ENCODE measurements at places on chromosomes 7 and 10.

DNA sequence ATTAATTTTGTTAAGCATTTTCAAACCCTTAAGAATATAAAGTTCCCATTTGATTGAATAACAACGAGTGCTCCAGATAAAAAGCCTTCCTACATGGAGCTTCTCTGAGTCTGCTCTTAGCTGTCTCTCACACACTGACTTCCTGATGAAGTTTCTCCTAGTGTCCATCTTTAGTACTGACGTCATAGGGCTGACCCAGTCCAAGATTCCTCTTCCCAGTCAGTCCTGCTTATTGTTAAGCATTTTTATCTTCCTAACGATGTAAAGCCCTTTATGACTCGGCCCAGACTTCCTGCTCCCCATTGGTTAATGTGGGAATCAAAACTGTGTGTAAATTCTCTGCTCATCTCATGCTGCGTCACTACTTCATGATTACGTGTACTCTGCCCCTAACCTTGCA, 398.8 kb downstream of the TFEC start:
- DNase-seq = no peak

- no peak for DNase-seq
These were observed 153.6 kb downstream of the ARHGAP21 start for GRCh38 chr10:24569828-24570657.

DNA sequence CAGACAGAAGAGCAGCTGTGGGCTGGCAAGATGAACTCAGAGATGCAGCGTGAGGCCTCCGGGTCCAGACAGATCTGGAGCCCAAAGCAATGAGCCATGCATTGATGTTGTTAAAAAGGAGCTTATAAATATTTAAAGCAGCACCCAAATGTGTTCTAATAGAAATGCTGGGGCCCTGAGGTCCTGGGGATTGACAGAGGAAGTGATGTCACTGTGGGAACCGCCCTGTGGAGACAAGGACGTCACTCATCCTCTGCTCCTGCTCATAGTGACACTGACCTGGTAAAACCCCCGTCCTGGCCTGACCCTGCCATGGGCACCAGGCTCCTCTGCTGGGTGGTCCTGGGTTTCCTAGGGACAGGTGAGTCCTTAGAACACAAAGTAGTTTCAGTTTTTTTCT, 197.0 kb upstream of the PRSS58 start:
- DNase-seq = no peak

DNA sequence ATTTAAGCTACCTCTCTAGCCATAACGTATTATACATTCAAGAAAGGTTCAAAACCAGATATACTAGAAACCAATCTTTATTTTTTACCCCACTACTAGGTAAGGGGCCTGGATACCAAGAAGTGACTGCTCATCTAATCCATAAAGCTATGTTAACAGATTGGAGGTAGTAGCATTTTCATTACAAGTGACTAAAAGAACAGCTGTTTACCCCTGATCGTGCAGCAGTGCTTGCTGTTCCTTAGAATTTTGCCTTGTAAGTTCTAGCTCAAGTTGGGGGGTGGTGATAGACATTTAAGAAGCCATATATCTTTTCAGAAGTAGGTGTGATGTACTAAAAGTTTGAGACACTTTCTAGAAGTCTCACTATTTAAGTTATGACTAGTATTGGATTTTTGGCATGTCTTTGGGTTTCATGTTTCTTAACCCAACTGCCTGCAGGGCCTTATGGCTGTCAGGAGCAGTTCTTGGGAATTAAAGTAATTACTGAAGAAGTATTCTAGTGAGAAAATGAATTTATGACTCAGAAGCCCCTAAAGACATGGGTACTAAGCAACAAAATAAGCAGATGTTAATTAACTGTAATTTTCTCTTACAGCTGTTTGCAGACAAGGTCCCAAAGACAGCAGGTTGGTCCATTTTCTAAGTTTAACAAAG, 2.3 kb downstream of the PPIA start:
- DNase-seq = no peak
